ENCODE measurements at places on chromosomes 2 and 18.

DNA sequence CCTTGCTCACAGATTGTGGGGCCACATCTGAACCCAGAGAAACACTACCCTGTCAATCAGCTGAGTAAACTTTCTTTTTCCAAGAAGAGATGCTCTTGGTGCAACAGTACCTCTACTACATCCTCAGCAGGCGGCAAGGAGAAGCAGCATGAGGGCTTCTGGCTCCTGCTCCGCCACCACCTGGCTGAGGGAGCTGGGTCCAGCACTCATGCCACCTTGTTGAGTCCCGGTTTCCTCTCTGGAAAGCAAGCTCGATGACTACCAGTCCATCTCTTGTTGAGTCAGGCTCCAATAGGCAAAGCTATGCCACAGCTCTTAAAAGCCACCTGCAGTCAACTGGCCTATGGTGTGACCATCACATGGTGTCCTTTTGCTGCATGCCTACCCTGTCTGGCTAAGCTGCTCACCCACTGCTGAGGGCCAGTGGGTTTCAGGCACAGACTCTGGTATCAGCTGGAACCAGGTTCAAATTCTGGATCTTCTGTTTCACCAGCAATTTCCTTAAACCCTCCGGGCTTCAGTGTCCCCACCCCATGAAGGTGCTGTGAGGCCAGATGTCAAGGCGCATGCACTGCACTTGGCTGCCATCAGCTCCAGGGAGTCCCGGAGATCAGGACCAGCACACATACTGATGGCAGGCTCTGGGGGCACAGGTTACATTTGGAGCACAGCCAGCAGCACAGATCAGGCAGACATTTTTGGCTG is 42.5 kb upstream of the ACAA2 start:
- DNase-seq: no peak

DNA sequence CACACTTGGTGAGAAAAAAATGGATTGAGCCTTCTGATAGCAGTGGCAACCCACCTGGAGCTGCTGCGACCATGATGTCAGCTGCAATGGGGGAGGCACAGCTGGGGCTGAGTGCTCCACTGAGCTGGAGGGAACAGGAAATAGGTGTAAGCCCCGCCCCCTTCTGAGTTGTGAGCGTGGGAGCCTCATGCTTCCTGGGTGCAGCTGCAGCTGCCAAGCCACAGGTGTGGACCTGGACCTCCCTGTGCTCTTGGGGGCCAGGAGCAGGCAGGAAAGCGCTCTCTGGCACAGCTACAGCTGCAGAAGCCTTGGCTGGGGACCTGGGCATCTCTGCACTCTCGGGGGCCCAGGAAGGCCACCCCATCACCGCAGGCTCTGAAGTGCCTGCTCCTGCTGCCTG is 970.6 kb downstream of the DCDC2C start:
- DNase-seq: no peak

DNA sequence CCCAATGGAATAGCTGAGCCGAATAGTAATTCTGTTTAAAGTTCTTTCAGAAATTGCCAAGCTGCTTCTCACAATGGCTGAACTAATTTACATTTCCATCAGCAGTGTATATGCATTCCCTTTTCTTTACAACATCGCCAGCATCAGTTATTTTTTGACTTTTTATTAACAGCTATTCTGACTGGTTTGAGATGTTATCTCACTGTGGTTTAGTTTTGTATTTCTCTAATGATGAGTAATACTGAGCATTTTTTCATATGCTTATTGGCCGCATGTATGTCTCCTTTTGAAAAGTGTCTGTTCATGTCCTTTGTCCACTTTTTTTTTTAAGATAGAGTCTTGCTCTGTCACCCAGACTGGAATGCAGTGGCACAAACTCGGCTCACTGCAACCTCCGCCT is 100.7 kb downstream of the C2orf74 start:
- no peak for DNase-seq

DNA sequence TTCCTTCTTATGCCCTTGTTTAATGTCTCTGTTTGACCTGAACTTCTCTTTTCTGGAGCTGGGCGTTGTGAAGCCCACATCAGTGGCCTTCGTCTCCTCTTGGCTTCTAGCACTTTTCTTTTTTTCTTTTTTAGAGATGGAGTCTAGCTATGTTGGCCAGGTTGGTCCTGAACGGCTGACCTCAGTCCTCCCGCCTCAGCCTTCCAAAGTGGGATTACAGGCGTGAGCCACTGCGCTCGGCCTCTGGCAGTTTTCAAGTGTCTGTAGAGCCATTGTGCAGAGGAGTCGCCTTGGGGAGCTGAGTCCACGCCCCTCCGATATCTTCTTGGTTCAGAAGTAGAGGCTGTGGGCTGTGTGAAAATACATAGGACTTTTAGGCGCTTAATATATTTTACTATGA is 36.5 kb downstream of the ZNF532 start:
- DNase-seq: no peak

DNA sequence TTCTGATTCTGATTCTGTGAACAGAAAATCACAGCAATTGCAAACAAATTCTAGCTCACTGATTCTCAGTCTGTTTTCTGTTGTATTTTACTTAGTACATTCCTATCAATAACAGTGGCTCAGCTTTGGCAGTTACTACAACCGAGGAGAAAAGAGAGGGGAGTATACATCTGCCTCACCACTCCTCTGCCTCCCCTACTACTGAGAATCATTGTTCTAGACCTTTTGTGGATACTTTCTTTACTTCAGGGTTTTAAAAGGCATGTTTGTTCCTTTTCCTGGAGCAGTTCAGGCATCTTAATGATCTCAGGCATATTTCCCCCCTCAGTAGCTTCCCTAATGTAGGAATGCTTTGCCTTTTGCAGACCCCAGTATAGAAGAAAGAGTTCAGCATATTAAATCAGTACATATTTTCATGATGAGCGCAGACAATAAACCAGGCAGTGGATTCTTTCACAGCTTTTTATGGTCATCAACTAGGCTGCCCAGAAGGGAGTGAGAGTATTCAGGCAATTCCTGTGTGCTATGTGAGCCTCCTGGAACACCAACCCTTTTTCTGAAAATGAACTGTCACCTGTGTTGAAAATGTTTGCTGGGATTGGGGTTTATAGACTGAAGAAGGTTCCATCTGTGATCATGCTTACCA is 10.3 kb downstream of the STAMBP start:
- no peak for DNase-seq

GRCh38 chr18:13433125-13433524 is 214.6 kb downstream of the LDLRAD4 start:
- DNase-seq: no peak

DNA sequence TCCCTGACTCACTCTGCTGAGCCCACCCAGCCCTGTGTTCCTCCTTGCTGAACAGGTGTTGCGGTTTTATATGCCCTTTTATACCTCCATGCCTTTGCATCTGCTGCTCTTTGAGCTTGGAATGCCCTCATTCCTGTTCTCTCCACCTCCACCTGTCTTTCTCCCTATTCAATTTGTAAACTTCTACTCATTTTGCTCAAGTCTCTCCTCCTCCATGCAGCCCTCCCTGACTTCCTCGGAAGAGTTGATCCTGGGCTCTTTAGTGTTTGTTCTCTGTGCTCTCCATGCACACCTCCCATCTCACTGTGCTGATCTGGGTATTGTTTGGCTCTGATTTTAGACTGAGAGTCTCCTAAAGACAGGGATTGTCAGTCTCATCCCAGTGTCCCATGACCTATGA is 7.2 kb upstream of the OTOF start:
- DNase-seq: no peak

DNA sequence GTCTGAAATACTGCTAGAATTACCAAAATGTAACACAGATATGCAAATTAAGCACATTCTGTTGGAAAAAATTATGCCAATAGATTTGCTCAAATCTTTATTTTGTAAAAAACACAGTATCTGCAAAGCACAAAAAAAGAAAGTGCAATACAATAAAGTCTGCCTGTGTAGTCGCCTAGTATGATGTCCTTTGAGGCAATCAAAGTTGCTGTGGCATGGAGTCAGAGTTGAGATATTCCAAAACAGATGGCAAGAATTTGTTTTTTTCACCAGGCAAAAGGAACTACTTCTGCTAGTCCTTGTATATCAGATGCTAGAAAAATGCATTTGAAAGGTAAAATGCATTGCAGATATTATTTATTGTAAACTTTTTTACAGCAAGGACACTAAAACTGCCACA is 531.3 kb upstream of the TMEFF2 start:
- DNase-seq: no peak

DNA sequence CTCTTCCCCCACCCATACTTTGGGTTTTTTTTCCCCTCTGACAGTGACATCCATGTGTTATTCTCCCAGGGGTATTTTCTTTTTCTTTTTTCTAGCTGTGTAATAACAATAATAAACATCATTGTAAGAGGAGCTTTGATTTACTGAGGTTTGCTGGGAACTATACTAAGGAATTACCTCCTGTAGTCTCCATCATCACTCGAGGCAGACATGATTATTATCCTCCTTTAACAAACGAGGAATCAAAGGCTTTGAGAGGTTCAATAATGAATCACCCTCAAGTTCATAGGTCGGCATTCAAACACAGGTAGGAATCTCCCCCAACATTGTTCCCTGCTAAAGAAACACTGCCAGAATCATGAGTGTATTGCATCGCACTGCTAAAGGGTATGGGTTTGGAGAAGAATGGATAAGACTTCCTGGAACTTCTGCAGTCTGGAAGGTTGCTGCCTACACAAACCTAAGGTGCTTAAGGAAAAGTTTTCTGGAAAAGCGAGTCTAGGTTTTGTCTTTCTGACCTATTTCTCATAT is 260.2 kb upstream of the SESTD1 start:
- no peak for DNase-seq

DNA sequence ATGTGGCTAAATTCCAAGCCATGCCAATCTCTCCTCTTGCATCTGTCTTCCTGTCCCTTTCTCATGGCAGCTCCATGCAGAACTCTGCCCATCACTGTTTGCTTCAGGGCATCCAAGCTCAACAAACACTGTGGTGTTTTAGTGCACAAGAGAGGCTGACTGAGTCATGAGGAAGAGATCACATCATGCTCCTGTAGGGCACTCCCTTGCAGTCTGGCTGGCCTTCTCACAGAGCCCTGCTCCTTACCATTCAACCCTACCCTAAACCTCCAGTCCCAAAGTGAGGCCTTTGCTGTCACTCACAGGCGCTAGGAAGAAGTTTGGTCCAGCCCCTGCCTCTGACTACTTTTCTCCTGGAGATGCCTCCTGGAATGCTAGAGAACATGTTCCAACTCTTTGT is 194.0 kb downstream of the LRATD1 start:
- DNase-seq: no peak

DNA sequence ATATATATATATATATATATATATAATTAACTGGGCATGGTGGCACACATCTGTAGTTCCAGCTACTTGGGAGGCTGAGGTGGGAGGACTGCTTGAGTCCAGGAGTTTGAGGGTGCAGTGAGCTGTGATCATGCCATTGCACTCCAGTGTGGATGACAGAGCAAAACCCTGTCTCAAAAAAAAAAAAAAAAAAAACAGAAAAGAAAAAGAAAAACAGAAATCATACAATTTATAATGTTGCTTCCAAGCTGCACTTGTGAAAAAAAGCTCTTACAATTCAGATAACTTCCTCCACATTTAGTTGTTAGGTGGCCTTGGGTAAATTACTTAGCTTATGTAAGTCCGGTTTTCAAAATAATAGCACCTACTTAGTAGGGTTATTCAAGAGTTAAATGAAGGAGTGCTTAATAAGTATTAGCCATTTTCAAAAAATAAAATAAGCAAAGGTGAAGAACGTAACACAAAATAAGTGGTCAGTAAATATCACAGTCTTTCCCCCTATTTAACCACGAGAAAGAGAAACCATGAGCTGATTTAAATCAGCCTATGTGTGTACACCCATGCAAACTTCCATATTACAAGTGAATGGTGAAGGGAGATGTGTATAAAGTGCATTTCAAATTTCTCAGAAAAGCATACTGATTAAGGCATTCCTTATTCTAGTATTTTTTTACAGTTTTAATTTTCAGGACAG is 2.3 kb downstream of the WIPF1 start:
- DNase-seq: no peak

DNA sequence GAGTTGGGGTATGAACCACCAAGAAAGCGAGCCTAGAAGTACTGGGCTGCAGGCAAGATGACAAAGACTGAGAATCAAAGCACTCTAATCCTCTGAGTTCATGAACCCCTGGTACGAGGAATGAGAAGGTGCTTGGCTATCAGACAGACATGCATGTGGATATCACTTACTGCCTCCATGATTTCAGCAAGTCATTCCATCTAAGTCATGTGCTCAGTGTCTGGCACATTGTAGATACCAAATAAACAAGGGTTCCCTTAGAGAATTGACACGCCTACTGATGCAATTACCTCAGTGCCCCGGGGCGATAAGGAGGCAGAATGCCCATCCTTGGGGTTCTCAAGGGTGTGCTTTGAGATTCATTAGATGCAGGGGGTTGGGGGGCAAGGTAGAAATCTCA is 125.6 kb upstream of the PKDCC start:
- no peak for DNase-seq

DNA sequence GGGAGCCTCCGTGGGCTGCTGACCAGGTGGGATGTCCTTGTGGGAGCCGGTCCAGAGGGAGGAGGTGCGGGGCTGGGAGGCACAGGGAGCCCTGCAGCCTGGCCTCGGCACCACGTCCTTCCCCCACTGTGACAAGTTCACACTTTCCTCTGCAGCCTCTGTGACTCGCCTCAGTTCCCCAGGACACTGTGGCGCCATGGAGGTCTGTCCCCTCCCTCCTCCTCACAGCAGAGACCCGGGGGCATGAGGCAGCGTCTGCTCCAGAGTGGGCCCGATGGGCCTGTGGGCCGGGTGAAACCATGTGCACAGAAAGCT is 27.3 kb upstream of the KCNG2 start:
- no peak for DNase-seq

DNA sequence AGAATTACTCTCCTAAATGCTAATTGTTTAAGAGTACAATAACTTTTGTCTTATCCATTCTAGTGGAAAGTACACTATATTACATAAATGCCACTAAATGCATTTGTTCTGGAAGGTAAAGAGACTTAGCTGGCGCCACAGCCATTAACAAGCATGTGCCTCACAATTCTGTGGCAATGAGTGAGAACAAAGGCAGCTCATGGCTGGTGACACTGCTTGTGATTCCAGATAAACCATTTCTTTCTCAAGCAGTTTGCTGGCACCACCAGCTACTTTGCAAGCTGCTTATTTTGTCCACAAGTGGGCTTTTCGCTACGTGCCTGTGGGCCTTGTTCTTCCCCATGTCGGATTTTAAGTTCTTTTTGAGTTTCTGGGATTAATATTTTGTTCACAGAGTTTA is 147.6 kb upstream of the SMAD7 start:
- DNase-seq: no peak

GRCh38 chr2:46806526-46806925 is 109.1 kb downstream of the MCFD2 start:
- DNase-seq: no peak

- no peak for DNase-seq
These were observed 47.2 kb downstream of the WDR33 start for GRCh38 chr2:127763776-127764175.

- DNase-seq: no peak
These were observed 93.7 kb downstream of the LOXHD1 start for GRCh38 chr18:46563317-46563716.
